ENCODE measurements at places on chromosomes 2 and 18. TPM values are rescaled to one million over a fixed set of nuclear protein-coding genes. Genes with fewer than 3 reads are reported as not detected.
A peak's percentile ranks its signal among the peaks of the same experiment; 100 is the strongest.

GRCh38 chr2:156864325-156864724 is 393.2 kb upstream of the GALNT5 start:
- no peak for DNase-seq

- DNase-seq, result no peak
Observed at GRCh38 chr2:50729306-50730049, 302.5 kb downstream of the NRXN1 start.

DNA sequence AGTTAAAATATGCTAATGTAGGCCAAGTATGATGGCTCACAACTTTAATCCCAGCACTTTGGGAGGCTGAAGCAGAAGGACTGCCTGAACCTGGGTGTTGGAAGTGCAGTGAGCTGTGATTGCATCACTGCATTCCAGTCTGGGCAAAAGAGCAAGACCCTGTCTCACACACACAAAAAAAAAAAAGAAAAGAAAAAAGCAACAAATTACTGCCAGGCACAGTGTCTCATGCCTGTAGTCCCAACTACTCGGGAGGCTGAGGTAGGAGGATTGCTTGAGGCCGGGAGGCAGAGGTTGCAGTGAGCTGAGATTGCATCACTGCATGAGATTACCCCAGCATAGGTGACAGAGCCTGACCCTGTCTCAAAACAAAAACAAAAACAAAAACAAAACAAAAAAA is 110.6 kb downstream of the PRELID3A start:
- no peak for DNase-seq

GALR1 gene
- under 0.01 TPM for total RNA-seq

DSC3 gene
- total RNA-seq, result 0.02 TPM

GRCh38 chr2:38220164-38220563 is 144.2 kb upstream of the CYP1B1 start:
- no peak for DNase-seq

DNA sequence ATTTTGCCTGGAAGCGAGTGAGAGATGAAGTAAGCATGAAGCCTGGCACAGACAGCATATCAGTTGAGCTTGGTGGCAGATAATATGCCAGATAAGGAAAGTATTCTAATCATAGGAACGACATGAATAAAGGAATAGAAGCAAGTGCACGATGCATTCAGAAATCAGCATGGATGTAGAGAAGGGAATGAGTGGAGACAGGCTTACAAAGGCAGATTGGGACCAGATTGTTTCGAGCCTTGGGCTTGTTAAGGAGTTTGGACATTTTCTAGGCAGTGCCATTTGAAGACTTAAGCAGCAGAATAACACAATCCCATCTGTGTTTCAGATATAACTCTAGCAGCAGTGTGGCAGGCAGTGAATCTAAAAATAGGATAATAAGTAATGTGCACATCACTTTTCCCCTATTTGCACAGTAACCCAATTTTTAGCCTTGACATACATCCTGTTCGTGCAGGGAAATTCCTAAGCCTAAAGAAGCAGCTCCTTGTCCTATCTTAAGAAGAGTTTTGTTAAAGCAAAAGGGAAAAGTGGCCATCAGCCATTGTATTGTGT is 450.2 kb downstream of the PLCL1 start:
- DNase-seq, result no peak

GRCh38 chr2:11346023-11346482 is 1.6 kb upstream of the ROCK2 start:
- no peak for DNase-seq

GRCh38 chr18:38900031-38900430 is 1334.4 kb upstream of the CELF4 start:
- no peak for DNase-seq

DNA sequence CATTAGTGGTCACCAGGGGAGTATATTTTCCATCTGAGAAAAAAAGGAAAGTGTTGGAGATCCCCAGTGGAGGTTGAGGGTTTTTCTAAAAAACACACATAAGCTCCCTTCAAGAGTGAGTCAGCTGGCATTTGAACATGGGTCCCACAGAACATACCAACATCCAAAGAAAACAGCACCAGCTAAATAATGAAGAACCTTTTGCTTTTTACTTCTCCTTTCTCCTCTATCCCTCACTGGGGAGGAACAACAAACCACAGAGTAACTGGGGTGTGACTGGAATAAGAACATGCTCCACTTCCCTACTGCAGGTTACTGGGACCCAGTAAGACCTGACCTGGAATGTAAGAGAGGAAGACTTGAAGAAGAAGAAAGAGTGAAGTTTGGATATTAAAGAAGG is 56.5 kb upstream of the RAPH1 start:
- DNase-seq, result no peak

DNA sequence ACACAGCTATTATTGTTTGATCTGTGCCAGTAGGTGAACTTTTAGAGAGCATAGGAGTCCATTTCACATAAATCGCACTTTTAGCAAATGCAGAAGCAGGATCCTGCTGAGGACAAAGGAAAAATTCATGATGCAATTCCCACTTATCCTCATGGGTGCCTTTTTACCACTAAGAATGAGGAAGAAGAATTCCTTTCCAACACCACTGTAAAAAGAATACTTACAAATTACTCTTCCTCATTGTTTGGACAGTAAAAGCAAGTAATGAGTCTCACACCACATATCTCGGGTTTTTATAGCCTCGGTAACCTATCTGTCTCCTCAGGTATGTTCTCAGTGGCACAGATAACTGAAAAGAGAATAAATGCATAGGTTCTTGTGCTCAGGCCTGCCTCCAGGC is 238.5 kb downstream of the MTX2 start:
- no peak for DNase-seq

GRCh38 chr18:8362863-8363262 is 246.4 kb upstream of the RAB12 start:
- no peak for DNase-seq

DNA sequence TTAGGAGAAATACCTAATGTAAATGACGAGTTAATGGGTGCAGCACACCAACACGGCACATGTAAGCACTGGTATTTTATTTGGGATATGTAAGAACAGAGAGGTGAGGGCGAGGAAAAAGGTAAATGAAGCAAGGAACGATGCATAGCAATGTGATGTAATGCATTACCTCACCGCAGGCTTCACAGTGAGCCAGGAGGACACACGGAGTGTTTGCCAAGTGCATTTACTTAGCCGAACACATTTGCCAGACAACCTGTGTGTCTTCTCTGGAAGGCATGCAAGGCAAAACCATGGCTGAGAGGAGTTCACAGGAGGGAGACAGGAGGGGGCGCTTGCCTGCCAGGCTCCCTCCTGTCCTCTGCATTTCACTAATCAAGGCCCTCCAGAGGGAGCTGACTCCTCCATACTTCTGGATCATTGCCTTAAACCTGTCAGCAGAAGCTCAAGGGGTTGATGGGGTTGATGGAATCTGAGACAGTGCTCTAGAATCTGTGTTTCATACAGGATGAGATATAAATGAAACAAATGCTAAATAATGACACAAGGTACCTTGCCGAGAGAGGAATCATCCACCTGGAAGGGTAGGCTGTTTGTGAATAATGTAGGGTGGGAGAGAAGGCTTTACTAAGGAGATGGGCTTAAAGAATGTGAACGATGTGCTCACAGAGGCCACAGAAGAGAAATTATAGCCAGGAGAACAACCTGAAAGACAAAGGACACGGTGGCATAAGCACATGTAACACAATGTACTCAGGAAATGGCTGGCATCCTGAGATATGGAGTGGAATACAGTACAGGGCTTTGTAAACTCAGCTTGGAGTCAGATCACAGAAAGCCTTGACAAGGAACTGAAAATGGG is 9.1 kb upstream of the TPRKB start:
- no peak for DNase-seq

DNA sequence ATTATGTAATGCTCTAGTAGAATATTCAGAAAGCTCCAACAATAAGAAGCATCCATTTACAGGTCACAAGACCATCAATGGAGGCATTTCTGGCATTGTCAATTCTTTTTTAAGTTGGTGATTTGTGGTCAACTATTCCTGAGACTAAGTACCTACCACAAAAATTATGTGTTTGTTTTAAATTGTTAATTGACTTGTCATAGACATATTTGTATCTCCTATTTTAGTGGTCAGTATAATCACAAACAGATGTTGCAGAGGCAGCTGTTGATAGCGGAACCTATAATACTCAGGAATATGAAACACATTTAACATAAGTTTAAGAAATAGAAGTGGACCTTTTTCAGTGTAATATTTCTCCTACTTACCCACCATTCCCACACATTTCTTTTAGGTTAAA is 430.1 kb downstream of the CCDC85A start:
- DNase-seq, result no peak

DNA sequence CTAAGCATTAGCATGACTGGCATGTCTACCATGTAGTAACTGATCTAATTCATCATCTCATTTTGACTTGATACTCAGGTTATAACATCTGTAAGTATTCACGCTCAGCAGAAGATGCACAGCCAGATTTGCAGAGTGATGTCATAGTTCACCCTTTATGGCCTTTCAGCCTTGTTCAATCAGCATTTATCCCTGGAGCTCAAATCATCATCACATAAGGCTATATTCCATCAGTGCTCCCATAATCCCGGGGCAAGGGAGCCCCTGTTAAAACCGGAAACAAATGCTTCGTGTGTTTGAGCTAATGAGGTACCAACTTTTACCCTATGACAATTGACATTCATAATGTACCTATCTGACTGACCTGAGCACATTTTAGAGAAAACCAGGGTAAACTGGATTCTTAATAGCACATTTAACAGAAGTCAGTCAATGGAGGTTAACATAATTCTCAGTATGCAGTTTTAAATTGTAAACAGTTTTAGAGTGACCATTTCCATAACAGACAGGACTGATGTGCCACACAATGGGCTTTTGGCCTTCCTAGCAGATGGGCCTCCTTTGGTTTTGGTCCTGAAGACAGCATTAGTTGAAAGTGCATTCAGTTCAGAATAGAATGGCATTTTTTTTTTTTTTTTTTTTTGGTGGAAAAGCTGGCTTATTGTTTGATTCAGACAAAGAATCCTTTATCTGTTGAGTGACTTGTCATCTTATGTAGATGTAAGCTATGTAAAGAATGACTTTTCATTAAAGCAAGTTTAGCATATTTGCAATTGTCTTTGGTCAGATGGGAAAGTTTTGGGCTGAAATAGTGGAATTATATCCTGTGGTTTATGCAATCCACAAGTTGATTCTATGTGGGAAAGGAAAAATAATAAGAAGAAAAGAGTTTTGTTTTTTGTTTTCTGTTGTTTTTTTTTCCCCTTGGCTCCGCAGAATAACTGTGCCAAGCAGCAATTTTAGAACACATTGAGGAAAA is 866.0 kb upstream of the ACVR2A start:
- DNase-seq, result no peak

DNA sequence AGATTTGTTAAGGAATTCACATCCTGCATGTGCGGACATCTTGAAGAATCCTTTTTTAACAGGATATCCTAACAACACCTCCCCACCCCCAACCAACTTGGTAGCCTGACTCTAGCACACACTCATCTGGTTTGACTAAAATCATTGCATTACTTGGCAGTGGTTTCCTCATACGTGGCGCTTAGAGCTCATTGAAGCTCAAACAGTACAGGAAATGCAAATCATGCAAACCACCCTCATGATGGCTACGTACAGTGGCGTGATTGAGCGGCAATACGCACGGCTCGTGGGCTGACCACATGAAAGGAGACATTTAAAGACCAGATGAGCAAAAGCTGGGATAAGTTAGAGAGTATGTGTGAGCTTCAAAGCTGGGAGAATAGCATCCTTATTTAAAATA is 336.2 kb downstream of the ZEB2 start:
- no peak for DNase-seq

GRCh38 chr2:202172439-202173211 is 65.8 kb downstream of the SUMO1 start:
- peak; percentile 19 for DNase-seq

GRCh38 chr2:40451918-40452605 is at the start of gene SLC8A1:
SLC8A1 (minus strand) TSS chr2:40452090.
- DNase-seq, result no peak

DNA sequence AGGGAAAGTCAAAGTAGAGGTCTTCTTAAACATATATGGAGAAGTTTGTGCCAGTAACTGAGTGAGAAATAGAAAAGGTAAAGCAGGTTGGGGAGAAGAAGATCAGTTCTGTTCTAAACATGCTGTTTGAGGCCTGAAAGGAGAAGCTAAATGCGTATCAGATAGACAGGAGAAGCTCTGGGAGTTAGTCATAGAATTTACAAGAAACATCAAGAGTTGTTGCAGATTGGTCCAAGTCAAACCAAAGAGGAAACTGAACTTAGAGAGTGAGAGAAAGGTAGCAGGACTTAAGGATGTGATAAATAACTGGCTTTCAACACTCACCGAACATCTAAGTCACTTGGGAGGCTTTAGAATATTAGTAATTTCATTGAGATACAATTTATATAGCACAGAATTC is 29.2 kb upstream of the CERS6 start:
- DNase-seq, result no peak

ERMN gene
- total RNA-seq, result 0.04 TPM

PIEZO2 gene
- 8.9 TPM for total RNA-seq

FSIP2 gene
- under 0.01 TPM for total RNA-seq

DNA sequence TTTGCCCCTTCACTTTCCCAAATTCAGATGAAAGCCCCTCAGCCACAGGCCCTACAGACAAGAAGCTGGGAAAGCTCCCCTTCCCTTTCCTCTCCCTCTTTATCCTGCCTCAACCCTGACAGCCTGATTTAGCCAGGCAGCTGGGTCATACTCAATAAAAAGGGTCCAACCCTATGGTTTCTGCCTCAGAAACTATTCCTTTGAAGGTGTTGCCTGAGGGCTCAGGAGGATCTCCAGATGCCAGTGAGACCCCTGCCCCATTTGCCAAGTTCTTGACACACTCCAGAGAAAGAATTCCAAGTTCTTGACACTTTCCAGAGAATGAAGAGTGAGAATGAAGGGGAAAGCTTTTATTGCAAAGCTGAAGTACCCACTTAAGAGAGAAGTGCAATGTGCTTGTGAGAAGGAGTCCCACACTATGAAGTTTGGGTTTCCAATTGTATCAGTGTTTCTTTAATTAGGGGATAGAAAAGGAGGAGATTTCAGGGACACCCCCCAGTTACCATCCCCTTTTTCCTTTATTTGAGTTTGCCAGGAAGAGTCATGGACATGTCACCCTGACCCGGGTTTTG is 576.2 kb downstream of the METTL4 start:
- DNase-seq, result no peak

GRCh38 chr2:147867050-147867449 is 22.2 kb downstream of the ACVR2A start:
- no peak for DNase-seq

DNA sequence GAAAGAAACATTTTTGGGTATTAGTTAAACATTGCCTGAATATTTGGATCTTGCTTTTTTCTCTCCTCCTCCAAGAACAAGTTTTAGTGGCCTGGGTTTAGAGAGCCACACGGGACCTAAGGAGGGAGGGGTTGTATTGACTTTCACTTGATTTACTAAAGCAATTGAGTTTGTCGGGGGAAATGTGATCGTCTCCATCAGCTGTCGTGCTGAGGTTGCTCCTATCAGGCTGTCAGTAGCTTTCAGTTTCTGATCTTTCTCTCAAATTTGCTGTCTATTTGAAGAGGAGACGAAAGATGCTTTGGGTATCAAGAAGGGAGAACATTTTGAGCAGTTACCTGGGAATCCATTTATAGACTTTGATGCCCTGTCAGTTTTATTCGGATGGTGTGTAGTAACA is 106.0 kb downstream of the SETBP1 start:
- no peak for DNase-seq

GRCh38 chr2:46461709-46462171 is 17.6 kb upstream of the TMEM247 start:
- DNase-seq, result no peak

LYPD1 gene
- total RNA-seq, result 37.9 TPM

All from H4 (cell line).